Upper lobe of right lung (tissue), 1 donor: ENCODE measurements at places on chromosomes 2 and 18. TPM values are rescaled to one million over a fixed set of nuclear protein-coding genes. Genes with fewer than 3 reads are reported as not detected.

CYP20A1 gene
- 35.0 TPM for total RNA-seq

PPP1R1C gene
- total RNA-seq: 5.8 TPM

CCDC68 gene
- 20.8 TPM for total RNA-seq

ST8SIA5 gene
- not detected for total RNA-seq

ALMS1 gene
- 22.1 TPM for total RNA-seq

- no peak for DNase-seq
These were observed 42.8 kb downstream of the TBC1D8 start for GRCh38 chr2:101108357-101108756.

DNA sequence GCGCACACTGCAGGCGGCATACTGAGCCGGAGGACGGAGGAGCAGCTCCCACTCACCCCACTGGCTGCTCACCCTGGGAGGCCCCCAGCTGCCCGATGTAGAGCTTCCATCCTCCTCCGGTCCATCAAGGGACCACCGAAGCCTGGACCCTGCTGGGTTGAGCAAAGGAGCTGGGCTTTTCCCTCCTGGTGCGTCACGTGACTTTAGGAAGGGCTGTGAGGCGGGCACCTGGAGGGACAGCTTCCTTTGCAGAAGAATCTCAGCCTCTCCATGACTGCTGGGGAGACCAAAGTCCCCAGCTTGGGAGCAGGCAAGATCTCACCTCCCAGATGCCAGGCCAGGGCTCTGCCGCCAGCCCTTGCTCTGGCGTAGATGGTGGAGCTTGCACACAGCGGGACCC is 102.7 kb downstream of the TWIST2 start:
- DNase-seq: peak; percentile 54

GRCh38 chr2:217386041-217386440 is 526.2 kb upstream of the TNP1 start:
- DNase-seq: no peak

GRCh38 chr2:112644933-112645309 is 818 bp upstream of the SLC20A1 start:
- DNase-seq: peak; percentile 25

DNA sequence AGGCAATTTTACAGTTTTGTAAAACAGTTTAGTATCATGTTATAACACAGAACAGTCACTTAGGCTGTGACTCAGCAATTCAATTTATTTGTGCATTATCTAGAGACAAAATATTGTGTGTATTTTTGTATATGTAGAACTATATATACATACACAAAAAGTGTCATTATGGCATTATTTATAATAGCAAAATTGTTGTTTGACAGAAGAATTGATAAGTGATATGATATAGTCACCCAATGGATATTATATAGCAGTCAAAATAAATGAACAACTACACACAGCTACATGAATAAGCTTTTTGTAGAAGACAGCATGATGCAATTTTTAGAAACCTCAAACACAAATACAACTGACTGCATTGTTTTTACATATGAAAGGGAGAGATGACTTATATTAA is 334.0 kb downstream of the TRIB2 start:
- no peak for DNase-seq
